Stimulated activated CD4-positive, alpha-beta T cell treated with anti-CD3 and anti-CD28 coated beads, Interleukin-12 subunit alpha, Interleukin-12 subunit beta, amount 100 ng/mL, for 4 hours (primary cell): ENCODE measurements at places on chromosomes 1 and 21.
A peak's percentile ranks its signal among the peaks of the same experiment; 100 is the strongest.

DNA sequence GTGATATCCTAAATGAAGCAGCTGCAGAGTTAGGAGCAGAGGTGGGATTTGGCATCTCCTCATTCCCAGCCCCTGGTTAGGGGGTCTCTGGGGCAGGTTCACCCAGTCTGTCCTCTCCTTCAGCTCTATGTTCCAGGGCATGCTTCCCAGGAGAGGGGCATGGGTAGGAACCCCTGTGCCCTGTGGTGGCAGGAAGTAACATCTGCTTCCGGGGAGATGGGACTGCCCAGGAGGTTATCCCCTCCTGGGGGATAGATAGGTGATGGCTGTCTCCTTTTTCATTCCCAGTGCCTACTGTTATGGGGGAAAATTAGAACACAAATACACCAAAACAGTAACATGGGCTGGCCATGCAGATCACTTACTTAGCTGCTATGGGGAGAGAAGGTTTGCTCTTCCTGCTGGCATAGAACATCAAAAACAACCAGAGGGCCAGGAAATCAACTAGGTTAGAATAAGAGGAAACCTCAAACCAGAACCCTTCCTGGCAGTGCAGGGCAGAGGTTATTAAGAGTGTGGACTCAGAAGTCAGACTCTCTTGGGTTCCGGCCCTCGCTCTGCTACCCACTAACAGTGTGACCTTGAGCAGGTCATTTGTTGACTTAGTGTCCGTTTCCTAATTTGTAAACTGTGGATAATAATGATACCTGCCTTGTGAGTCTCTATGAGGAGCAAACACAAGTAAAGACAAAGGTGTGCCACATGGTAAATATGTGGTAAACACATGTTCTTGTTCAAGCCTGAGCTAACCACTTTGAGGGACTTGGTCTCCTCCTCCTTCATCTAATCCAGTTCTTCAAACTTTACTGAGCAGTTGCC is 157.8 kb upstream of the JUN start:
- DNase-seq: no peak

DNA sequence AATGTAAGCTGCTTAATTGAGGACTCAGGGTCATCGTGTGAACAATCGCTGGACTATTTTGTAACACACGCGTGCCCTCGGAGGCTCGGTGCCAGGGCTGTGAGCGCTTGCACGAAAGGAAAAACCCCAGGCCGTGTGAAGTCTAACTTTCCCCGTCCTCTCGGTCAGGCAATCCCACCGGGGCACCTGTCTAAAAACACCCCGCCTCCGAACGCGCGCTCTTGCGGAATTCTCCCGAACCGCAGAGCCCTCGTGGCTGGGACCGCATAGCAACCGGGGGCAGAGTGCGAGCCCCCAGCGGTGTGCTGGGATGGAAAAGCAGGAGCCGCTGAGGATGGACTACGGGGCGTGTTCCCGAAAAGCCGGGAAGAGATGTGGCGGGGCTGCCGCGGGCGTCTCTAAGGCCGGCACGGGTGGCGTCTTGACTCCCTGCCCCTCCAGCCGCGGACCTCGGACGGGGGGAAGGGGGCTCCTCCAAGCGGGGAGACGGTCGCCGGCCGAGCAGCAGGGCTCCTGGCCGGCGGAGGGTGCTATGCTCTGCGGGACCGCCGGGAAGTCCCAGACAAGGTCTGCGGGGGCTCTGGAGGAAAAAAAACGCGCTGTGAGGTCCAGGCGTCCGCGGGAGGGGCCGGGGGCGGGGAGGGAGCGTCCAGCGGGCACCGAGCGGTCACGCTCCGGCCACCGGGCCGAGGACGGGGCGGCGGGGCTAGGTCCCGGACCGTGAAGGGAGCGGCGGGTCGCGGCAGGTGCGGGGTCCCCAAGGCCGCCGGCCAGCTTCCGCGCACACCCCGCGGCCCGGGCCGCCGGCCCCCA is 936 bp downstream of the ZBTB21 start:
- DNase-seq: peak; percentile 64

DNA sequence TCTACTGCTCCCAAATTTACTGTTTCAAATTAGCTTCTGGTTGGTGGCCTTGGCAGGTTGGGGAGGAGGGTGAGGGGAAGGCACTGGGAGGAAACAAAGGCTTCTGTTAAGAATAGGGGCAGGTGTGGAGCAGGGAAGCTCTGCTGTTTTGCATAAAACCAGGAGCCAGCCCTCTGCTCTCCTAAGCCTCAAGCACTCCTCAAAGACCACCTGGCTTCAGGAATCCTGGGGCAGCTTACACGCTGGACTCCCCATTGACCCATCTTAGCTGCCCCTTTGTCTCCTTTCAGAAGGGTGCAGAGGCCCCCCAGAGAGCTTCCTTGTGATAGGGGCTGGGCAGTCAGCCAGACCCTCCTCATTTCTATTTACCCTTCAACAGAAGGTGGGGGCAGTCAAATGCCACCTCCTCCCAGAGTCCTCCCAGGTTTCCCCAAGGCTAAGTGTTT is 11.5 kb upstream of the DHRS3 start:
- no peak for DNase-seq

GRCh38 chr1:52913014-52913413 is 8.5 kb downstream of the ECHDC2 start:
- DNase-seq: no peak

DNA sequence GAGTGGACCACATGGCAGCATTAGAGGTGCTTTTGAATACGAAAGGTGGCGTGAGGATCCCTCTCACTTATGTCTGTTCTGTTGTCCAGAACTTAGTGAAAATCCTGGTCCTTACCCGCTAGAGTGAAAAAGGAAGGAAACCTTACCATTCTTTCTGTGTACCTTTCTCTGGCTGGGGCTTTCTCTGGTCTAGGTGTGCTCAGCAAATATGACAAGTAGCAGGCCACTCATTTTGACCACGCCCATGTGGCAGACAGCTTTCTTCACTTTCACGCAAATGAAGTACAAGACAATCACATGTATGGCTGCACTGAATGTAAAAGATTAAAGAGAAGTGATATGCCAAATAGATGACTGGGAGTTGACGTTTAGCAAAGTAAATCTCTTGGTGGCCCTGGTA is 131.9 kb downstream of the FGGY start:
- no peak for DNase-seq

- no peak for DNase-seq
These were observed 568.8 kb downstream of the AJAP1 start for GRCh38 chr1:5223206-5223605.

DNA sequence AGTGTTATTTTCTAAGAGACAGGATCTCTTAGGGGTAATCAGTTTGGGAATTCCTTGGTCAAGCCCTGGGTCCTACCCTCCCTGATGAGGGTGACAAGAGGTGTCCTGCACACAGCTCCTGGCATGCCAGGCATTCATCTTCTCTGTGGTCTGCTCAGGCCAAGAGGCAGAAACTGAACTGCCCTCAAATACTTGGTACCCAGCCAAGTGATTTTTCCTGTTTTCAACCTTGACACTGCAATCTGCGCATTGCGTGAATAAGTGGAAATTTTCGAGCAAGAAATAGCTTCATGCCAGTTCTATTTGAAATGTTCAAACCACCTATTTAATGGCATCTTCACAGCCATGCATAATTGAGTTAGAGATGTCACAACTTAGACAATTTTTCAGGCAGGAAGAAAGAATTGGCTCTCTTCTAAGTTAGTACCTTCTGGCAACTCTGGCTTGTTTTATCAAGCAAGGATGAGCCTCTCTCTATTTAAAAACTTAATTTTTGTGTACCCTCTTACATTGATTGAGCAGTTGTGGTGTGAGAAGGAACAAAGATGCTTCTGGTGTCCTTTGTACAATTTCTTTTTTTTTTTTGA is 27.0 kb downstream of the DNM3 start:
- no peak for DNase-seq

DNA sequence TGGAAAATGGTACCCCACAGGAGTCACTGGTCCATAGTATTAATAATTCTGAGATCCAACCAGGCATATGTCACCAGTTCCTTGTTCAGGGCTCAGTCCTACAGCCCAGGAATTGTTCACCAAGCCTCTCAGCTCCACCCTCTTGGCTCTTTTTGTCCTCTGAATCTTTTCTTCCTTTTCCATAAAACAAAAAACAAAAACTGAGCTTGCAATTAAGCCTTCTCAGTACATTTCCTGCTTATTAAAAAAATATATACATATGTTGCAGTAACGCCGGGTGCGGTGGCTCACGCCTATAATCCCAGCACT is 23.4 kb upstream of the KIF1B start:
- no peak for DNase-seq

GRCh38 chr1:78049396-78049795 is 3.6 kb downstream of the GIPC2 start:
- no peak for DNase-seq

- DNase-seq: no peak
These were observed 233.6 kb upstream of the FMN2 start for GRCh38 chr1:239858057-239858456.

GRCh38 chr1:65431111-65431705 is 10.7 kb downstream of the LEPR start:
- no peak for DNase-seq

- no peak for DNase-seq
These were observed 897 bp downstream of the EPHX4 start for GRCh38 chr1:92030656-92031107.

DNA sequence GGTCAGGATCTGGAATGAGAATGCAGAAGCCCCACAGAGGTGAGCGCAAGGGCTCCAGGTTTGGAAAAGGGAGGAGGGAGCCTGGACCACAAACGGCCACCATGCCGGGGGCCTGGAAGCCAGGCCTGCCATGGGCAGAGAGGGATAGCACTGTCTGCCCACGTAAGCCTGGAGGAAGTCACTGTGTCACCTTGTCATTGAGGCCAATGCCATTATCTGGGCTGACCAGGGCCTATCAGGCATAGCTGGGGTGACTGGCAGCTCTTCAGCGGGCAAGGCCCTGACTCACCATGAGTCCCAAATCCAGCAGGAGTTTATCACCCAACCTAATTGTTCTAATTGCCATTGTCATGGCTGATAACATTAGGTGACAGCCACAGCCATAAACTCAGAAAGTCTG is 84.6 kb downstream of the MATN1 start:
- DNase-seq: no peak

- DNase-seq: no peak
These were observed 29.1 kb upstream of the SOAT1 start for GRCh38 chr1:179264507-179264906.

DNA sequence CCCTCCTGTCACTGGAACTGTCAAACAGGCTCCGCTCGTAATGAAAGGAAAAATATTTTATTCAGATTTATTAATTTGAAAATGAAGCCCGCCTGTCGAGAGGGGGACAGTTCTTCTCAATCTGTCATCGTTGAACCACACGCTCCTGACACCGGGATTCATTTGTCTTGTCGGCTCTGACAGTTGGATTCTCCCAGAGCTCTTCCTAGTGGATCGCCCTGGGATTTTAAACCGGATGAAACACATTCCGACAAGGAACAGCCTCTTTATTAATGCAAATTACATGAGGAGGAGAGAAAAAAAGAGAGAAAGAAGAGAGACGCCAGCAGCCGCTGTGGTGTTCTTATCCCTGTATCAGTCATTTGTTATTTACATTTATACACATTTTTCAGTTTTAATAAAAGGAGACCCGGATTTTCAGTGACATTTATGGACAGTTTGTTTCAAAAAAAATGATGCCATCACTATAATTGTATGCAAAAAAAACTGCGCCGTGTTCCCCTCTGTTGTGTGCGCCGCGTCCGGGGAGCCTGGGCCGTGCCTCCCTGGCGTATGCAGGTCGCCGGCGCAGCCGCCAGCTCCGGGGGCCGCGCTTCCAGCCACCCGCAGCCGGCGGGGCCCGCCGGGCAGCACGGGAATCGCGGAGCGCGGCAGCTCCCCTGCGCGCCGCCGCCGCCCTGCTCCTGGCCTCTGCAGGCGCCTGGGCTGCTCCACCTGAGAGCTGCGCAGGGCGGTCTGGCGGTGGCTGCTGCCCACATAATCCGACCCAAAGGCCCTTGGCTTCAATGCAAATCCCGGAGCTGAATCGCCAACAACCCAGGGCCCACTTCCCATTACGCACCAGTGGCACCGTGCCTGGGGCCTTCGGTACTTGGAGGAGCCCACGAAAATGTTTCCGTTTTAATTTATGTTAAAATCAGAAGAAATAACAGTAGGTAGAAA is 237.9 kb upstream of the PBX1 start:
- DNase-seq: no peak

GRCh38 chr1:38123356-38124135 is 77.0 kb upstream of the POU3F1 start:
- DNase-seq: no peak

GRCh38 chr1:224615861-224616755 is at the start of gene CNIH3:
Gene CNIH3, plus strand, starts transcription at chr1:224616317. Its CDS starts 858 bp downstream, at chr1:224617175.
- DNase-seq: no peak
